ENCODE measurements at places on chromosomes 4 and X.

- DNase-seq, result no peak
Measured at GRCh38 chrX:96692454-96692853, 7.8 kb downstream of the DIAPH2 start.

DNA sequence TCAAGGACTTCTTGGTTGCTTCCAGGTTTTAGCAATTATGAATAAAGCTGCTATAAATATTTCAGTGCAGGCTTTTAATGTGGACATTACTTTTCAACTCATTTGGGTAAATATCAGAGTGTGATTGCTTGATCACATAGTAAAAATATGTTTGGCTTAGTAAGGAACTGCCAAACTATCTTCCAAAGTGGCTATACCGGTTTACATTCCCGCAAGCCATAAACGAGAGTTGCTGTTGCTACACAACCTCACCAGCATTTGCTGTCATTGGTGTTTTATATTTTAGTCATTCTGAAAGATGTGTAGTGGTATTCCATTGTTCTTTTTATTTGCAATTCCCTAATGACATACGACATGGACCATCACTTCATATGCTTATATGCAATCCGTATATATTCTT lies 30.9 kb upstream of the SPOCK3 start:
- DNase-seq, result no peak

DNA sequence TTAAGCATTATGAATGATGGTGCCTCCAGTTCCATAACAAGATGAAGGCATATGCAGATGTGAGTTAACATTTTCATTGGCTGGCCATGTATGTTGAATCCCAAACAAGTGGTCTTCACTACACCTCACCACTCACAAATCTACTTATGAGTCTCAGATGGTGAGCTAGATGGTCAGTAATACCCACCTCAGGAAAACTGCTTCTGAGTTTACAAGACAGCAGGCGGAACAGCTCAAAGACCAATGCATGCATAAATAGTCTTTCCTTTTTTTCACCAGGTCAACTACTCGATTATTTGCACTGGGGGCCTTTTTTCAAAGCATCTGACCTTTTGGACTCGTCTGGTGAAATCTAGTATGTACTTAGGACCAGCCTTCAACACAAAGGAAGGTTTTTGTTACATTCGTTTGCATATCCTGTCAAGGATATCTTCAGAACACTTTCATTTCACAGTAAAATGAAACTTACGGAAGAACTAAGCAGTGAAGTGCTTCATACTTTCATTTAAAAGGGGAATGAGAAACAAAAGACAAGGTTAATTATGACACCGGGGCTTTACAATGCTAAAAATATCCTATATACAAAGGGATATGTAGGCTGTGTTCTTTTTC lies 23.1 kb upstream of the TLR7 start:
- DNase-seq, result no peak

GRCh38 chr4:180156684-180157083 lies 2086.5 kb upstream of the TENM3 start:
- no peak for DNase-seq

- DNase-seq, result no peak
Measured at GRCh38 chrX:350534-351323, 32.1 kb upstream of the GTPBP6 start.

DNA sequence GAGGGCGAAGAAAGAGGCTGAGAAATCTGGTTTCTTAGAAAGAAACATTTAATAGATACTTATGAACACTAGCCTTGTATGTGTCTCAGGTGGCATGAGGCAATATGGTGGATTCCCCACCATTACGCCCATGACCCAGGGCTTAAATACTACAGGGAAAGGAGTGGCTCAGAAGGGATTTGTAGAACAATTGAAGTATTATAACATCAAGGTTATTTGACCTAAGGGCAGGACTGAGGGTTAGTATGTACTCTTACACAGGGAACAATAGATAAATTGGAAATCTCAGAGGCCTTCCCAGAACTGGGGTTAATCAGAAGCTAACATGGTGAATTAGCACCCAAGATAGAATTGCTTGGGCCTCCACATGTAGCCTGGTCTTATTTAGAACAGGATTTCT lies 11.0 kb upstream of the USP46 start:
- no peak for DNase-seq

DNA sequence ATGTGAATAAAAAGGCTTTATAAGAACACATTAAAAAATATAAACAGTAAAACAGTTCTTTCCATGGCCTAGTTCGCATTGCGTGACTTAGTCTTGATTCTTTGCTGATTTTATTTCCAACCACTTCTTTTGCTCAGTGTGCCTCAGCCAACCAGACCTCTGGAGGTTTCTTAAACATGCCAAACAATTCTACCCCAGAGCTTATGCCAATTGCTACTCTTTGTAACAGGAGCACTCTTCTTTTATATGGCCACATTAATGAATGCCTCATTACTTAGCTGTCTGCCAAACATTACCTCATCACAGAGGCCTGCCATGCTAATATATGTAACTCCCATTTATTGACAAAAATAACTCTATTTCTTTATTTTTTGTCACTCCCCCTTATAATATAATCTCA lies 202.3 kb downstream of the NDST4 start:
- no peak for DNase-seq

GRCh38 chr4:185128272-185129119 lies 14.6 kb upstream of the SLC25A4 start:
- DNase-seq, result no peak

- DNase-seq, result no peak
Measured at GRCh38 chr4:6909970-6910339, 329 bp downstream of the TBC1D14 start.

DNA sequence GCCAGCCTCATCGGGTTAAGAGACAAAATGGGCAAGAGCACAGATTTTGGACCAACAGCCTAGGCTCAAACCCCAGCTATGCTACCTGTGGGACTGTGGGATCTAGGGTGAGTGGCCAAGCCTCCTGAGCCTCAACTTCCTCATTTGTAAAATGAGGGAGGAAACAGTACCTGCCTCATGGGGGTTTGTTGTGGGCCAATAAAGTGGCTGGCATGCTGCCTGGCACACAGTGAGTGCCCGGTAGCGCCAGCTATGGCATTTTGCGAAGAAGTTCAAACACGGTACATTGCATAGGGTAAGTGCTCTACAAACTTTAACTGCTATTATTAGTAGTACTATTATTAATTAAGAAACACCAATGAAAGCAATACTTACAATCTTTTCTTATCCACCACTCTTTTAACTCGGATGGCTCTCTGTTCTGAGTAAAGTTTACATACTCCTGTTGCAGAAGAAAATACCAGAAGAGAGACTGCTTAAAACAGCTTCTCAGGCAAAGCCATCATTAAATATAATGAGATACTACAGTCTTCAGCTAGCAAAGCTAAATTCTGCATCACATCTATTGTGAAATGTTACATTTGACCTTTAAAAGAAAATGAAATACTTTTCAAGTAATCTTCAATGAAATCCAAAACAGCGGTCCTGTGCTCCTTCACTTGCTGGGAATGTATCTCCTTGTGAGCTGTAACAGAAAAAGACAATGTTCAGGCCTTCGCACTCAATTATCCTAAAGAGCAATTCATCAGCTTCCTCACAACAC lies 70.1 kb downstream of the NSG1 start:
- no peak for DNase-seq

DNA sequence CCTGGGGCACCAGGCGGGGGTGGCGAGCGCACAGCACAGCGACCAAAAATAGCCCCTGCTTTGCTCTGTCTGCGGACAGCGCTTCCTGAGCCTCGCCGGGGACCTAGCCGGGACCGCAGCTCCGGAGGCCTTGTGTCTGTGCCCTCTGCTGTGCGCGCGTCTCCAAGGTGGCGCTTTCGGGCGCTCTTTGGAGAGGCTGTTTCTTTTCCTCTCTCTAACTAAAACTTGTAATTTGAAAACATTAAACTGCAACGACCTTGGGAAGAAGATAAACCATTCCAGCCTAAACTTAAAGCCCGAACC lies 3.4 kb downstream of the ARX start:
- DNase-seq, result no peak

- DNase-seq, result no peak
Measured at GRCh38 chr4:185559915-185560281, 24.6 kb upstream of the PDLIM3 start.
